ENCODE measurements at places on chromosomes 3 and 15.

DNA sequence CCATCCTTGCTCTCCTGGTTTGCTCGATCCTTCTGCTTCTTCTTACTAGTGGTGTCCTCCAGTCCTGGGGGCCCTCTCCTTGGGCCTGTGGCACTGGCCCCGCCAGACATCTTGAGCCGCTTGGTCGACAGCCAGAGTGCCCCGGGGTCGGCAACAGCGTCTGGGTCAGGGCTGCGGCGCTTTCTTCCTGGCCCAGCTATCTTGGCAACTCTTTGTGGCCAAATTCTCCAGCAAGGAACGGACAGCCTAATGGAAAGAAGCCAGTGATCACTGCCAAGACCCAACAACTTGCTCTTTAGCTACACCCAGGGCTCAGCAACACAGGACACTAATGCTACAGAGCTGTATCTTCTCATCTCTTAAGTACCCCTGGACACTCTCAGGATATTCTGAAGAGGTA lies 1.6 kb downstream of the USP19 start:
- DNase-seq, result no peak

- no peak for DNase-seq
Observed at GRCh38 chr3:101102678-101103296, 109.6 kb upstream of the ABI3BP start.

DNA sequence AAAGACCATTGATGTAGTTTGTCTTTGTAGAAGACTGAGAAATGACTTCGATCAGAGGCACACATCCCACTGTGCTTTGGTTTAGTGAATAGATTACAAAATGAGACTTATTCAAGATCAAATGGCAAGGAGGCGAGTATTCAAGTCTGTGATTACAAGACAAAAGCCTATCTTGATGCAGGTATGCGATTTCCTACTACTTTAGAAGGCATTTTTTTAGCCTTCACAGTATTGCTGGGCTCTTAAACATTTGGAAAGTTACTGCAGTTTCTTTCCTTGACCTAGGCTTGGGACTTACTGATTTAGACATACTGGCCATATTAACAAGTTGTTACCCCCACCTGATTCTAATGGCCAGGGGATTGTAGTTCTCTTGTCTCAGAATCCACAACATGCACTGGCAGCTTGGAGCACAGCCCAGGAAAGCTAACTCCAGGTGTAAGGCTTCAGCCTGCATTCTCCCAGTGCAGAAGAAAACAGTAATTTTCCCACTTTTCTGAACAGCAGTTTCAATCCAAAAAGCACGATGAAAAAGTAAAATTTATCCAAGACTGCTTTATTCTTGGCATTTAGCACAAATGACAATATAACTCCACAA lies 311.6 kb downstream of the EPHA6 start:
- DNase-seq, result no peak

DNA sequence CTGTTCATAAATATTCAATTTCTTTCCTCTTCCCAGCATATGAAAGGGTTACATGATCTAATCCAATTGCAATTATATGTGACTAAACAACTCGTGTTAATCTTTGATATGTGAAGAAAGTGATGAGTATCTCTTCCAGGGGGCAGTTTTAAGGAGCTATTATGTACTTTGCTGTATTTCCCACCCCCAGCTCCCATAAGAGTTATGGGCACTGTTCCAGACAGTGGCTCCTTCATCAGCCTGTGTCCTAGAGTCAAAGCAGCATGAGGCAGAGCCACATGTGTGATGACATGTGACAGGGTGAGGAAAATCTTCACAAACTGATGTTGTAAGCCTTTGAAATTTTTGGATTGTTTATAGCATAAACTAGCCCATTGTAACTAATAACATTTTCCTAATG lies 315.4 kb downstream of the DIPK2A start:
- no peak for DNase-seq

- DNase-seq, result peak; percentile 2
Observed at GRCh38 chr3:10835406-10835805, 19.4 kb downstream of the SLC6A11 start.

DNA sequence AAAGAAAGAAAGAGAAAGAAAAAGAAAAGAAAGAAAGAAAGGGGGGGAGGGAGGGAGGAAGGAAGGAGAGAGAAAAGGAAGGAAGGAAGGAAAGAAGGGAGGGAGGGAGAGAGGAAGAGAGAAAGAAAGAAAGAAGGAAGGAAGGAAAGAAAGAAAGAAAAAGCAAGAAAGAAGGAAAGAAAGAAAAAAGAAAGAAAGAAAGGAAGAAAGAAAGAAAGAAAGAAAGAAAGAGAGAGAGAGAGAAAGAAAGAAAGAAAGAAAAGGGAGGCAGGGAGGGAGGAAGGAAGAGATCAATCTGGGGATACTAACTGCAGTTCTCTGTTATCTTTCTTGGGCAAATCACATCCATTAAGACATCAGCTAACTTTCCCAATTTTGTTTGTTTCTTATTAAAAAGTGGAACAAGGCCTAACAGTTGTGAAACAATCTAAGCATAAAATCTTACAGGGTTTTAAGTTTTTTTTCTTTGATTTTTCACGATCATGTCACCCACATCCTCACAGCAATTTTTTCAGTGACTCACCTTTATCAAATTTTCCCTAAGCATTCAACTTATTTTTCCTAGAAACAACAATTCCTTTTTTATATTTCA lies 36.8 kb downstream of the TBC1D2B start:
- no peak for DNase-seq

- no peak for DNase-seq
Observed at GRCh38 chr3:119329551-119329950, 35.4 kb downstream of the ARHGAP31 start.

DNA sequence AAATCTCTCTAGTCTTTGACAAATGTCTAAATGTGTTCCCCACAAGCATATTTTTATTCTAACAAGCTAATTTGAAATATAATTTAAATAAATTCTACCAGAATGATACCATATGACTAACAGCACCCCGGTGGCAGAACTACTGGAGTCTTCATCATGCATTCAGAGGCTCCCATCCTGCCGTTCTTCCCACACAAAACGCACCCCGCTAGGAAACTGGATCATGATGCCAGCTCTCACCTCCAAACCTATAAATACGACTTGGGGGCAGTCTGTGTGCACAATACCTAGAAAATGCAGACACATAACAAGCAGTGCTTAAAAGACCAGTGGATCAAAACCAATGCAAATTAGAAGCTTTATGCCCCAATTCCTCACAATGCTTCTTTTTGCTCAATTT lies 8.5 kb downstream of the HOMER2 start:
- no peak for DNase-seq

GRCh38 chr15:74235962-74236361 lies at the start of gene CCDC33:
Gene CCDC33 (plus strand): TSS chr15:74236326. CDS start chr15:74236720, 394 bp downstream.
- peak; percentile 50 for DNase-seq

- no peak for DNase-seq
Observed at GRCh38 chr15:66270932-66271331, 17.4 kb upstream of the MEGF11 start.

- DNase-seq, result no peak
Observed at GRCh38 chr3:194265505-194265892, 85.6 kb downstream of the CPN2 start.

DNA sequence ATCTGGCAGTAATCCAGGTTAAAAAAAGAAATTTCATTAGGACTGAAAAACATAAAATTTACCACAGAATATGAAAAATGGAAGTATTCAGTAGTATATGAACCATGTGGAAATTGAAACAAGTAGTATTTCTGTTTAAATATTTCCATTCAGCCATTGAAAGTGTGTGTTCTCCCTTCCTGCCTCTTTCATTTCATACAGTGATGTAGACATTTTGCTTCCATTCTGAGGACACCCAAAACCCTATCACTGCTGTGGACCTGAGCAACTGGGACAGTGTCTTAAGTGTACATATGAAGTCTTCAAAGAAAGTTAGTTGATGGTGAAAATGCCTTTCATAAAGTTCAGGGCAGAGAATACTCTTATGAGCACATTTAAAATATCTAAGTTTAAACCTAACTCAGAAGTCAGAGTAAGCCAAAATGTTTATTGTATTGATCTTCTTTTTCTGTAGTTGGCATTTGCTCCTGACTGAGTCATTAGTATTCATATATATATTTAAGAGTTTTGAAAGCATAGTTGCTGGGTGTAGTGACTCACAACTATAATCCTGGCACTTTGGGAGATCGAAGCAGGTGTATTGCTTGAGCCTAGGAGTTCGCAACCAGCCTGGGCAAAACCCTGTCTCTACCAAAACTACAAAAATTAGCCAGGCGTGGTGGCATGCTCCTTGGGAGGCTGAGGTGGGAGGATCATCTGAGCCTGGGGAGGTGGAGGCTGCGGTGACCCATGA lies 198.8 kb downstream of the KLHL25 start:
- no peak for DNase-seq

DNA sequence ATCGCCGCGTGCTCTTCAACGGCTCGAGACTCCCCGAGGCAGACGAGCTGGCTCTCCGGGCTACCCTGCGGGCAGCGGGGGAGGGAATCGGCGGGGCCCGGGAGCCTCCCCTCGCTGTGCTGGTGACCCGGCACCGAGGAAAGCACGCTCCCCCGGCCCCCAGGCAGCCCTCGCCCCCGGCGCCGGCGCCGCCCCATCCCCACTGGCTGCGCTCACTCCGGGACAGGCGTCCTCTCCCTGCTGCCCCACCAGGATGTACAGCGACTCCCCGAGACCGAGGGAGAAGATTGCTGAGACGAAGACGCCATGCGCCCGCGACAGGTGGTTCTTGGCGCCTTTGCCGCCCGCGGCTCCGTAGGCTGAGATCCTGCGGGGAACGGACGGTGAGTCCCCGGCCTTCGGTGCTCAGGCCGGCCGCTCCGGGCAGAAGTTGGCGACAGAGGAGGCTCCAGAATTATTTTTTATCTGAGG lies 1.7 kb downstream of the LTK start:
- no peak for DNase-seq

DNA sequence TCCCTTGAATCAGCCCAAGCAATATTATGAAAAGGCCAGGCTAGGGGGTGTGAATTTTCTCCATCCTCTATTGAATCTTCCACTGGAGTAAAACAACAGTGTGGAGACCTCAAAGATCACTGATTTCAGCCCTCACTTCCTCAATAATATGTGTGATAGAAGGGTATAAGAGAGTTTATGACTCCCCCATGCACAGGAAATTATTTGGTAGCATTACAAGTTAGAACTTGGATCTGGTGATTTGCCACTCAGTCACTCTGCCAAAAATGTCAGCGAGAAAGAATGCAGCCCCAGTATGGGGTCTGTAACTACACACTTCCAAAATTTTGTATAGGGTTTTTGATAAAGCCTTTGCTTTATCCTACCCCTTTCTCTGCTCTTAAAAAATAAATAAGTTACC lies 81.0 kb upstream of the KCNMB2 start:
- DNase-seq, result no peak

DNA sequence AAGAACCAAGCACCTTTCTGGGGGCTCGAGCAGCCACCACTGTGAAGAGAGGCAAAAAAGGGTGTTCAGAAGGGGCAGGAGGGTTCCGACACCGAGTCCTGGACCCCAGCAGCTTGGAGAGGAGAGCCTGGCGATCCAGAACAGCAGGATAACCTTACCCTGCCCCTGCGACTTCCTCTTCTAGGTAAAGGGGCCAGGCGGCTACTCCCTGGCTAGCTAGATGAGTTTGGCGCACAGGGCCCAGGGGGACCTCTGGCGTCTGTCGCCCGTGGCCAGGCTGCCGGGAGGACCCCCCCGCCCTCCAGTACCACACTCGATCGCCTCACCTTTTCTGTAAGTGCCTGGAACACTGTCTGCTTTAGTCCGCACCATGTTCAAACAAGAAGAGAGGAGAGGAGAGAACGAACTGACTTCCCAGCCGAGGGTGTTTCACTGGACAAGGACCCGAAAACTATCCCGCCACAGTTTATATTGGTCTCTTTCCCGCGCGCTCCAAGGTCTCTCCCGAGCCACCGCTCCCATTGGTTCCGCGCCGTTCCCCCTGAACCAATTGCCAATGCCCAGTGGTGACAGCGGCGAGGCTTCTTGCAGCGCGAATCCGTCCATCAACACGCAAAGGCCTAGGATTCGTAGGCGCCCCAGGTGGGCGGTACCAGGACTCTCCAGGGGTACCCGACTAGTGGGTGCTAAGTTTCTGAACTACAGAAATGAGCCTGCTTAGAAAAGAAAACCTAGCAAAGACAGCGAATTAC lies at the start of gene PCLAF:
TSS of gene PCLAF (minus strand) at position 442 of the 752 bp plus-strand sequence. CDS start at position 372, 70 bp downstream.
- peak; percentile 98 for DNase-seq

DNA sequence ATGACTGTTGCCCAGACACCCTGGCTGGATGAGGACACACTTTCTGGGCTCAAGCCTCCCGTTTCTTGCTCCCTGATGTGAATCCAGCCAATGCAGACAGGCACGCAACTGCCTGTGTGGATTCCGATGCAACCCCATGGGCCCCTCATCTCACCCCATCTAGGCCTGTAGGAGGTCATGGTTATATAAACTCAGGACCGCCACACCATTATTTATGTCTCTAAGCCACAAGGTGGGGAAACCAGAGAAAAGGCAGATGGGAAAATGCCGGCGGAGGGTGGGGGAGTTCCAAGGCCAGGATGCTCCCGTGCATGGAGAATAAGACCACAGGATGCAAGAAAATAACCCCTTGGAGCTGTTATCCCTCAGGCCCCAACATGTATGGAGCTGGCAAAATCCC lies 2.0 kb downstream of the MESP1 start:
- no peak for DNase-seq

GRCh38 chr15:40061212-40061901 lies 22.4 kb upstream of the SRP14 start:
- no peak for DNase-seq

GRCh38 chr15:67146234-67146633 lies 80.8 kb downstream of the SMAD3 start:
- no peak for DNase-seq

GRCh38 chr3:190326361-190326760 lies 4.1 kb upstream of the CLDN1 start:
- DNase-seq, result no peak

- DNase-seq, result no peak
Observed at GRCh38 chr3:30871720-30872119, 22.7 kb downstream of the GADL1 start.

GRCh38 chr15:49185473-49185872 lies 15.4 kb downstream of the GALK2 start:
- DNase-seq, result no peak

GRCh38 chr3:118536764-118537163 lies 497.9 kb downstream of the IGSF11 start:
- DNase-seq, result no peak

DNA sequence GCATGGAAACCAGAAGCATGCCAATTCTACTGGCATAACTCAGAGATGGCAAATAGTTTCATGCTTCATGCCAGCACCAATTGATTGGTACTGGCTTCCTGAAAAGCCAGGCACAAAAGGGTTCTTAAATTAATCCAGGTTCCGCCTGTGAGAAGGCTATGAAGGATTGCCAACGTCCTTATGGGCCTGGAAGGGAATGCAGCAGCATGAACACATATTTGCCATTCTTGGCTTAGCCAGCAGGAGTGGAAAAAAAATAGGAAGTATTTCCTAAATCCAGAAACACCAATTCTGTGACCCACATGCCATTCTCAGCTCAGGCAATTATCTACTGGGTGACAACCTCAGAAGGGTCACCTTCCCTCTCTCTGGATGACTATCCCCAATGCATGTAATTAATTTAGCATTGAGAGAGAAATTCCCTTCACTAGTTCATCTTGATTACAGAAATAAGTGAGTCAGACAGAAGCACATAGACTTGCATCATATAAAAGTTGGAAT lies 36.0 kb downstream of the ADAMTS9 start:
- no peak for DNase-seq
